ENCODE measurements at places on chromosomes 1 and 21.

GRCh38 chr1:29542548-29542947 lies 306.2 kb downstream of the PTPRU start:
- DNase-seq, result no peak

DNA sequence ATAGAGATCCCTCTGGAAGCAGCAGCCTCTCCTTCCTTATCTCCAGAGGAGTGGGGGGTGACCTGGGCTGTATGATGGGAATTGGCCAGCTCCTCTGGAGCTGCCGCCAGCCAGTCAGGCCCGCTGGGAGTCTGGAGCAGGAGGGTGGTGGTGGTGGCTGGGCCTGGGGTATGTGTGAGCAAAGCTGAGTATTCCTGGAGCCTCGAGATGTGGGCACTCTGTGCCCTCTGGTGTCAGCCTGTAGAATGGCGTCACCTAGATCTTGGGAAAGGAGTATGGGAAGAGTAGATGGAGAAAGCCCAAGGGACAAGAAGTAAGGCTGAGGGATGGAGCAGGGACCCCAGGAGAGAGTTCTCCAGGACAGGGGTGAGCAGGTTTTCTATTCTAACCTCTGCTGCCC lies 16.0 kb downstream of the VANGL2 start:
- no peak for DNase-seq

DNA sequence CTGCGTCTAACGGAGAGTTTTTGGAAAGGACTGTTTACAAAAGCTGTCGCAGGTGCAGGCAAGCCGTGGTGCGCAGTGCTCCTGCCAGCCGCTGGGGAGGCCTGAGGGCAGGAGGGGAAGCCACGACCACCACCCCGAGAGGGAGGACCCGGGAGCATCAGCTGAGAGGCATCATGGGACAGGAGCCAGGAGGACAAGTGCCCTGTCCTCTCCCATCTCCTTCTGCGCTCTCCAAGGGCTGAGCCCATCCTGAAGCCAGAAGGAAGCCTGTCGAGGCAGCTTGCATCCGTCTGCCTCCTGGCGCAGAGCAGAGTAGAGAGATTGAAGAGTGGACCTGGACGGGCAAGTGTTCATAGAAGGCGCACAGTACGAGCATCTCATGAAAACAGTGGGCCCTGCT lies 310.9 kb downstream of the KIF26B start:
- no peak for DNase-seq

- no peak for DNase-seq
These were observed 38.9 kb downstream of the TOR3A start for GRCh38 chr1:179120736-179121135.

GRCh38 chr1:40753142-40753882 lies 30.3 kb upstream of the KCNQ4 start:
- DNase-seq, result no peak

- DNase-seq, result no peak
These were observed 17.5 kb upstream of the TACSTD2 start for GRCh38 chr1:58594546-58594945.

GRCh38 chr1:175554586-175554985 lies 188.8 kb downstream of the TNR start:
- no peak for DNase-seq

DNA sequence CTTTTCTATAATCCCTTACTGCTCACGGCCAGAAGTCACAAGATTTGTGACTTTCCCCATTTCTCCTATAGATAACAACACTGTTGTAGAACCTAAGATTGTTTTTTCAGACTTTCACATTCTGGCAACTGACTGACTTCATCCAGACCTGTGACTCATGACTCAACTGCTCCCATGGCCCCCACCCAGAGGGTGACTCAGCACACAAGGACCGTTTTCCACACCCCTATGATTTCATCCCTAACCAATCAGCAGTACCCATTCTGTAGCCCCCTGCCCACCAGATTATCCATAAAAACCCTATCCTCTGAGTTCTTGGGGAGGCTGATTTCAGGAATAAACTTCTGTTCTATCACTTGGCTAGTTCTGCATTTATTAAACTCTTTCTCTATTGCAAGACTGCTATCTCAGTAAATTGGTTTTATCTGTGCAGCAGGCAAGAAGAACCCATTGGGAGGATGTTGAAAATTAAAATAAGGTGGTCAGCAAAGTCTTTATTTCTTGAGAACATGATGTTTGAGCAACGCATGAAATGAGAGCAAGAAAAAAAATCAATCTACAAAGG lies 79.7 kb downstream of the NGF start:
- DNase-seq, result no peak

- DNase-seq, result peak; percentile 100
These were observed at the start of gene MTF1 for GRCh38 chr1:37859507-37860345. TSS of gene MTF1 (minus strand) at chr1:37859592. CDS start at chr1:37857658, 1,934 bp downstream.

GRCh38 chr1:43312663-43313515 lies 12.1 kb downstream of the TIE1 start:
- DNase-seq, result no peak

GRCh38 chr1:217943361-217943760 lies 312.2 kb downstream of the SPATA17 start:
- DNase-seq, result no peak

GRCh38 chr21:43984905-43985689 lies 27.0 kb upstream of the TRAPPC10 start:
- DNase-seq, result no peak

- no peak for DNase-seq
These were observed 195.0 kb upstream of the EDN2 start for GRCh38 chr1:41679531-41679930.

DNA sequence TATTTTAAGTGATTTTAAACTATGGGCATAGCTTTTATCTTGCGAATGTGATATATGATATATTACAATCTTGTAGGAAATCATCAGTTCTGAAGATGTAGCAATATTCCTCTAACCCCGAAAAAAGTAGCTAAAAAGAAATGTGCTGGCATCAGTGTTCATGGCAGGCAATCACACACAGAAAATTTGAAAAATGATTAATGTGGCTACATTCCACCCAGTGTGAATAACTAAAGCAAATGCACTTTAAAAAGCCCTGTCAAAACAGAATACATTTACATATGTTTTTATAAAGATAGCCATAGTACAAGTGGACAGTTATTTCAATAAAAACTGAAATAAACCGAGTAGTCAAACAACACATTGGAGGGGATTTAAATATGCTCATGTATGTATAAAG lies 260.2 kb downstream of the HHAT start:
- no peak for DNase-seq

DNA sequence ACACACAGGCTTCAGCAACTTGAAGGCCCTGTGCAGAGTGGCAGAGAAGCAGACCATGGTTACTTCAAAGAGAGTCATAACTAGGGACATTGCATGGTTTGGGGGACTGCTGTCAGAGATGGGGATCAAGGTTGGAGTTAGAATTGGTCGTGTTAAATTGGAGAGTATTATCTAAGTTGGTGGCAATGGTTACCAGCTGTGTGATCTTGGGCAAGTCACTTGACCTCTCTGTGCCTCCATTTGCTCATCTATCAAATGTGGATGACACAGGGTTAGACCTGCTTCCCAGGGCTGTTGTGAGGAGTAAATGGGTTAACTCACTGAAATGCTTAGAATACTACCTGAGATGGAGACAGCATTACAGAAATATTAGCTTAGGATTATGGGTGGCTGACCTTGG lies 91.1 kb downstream of the PAX7 start:
- DNase-seq, result no peak

- no peak for DNase-seq
These were observed 17.4 kb downstream of the TNFRSF1B start for GRCh38 chr1:12184008-12184681.

- DNase-seq, result no peak
These were observed 16.4 kb upstream of the ZNF683 start for GRCh38 chr1:26388791-26389445.

DNA sequence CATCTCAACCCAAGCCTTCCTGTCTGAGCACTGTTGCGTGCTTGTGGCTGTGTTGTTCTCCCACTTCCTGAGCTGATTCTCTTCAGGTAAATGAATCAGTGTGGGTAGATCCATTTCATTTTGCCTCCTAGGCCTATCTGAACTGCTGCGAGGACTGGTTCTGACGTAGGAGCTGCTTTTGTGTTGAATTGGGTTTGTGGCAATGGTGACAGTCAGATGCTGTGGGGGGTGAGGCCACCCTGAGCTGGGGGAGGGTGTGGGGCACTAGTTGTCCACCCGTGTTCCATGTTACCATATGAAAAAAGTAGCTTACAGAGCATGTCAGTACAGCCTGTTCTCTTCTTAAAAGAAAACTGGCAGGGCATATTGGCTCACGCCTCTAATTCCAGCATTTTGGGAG lies 81.5 kb downstream of the MRPS6 start:
- no peak for DNase-seq

- no peak for DNase-seq
These were observed 1.4 kb upstream of the TBX19 start for GRCh38 chr1:168279253-168279652.

GRCh38 chr1:113538225-113538624 lies 147.9 kb downstream of the MAGI3 start:
- no peak for DNase-seq

GRCh38 chr1:220809704-220810103 lies 23.0 kb downstream of the MTARC1 start:
- no peak for DNase-seq

GRCh38 chr1:47444562-47445465 lies 7.0 kb downstream of the FOXD2 start:
- no peak for DNase-seq

DNA sequence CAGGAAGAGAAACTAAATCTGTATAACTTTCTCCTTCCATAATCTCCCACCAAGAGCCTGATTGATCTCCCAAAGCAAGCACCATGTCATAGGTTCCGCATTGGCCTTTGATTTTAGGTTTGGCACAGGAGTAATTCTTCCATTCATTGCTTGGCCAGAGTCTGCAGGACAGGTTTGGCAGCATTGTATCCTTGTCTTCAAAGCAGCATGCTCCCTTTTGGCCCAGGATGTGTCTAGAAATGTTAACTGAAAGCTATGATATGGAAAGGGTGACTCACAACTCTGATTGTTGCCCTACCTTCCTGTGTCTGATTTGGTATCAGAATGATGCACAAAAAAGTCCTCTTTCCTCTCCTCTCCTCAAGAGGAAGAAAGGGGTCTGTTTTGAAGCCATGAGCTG lies 824.3 kb upstream of the PRMT6 start:
- no peak for DNase-seq

DNA sequence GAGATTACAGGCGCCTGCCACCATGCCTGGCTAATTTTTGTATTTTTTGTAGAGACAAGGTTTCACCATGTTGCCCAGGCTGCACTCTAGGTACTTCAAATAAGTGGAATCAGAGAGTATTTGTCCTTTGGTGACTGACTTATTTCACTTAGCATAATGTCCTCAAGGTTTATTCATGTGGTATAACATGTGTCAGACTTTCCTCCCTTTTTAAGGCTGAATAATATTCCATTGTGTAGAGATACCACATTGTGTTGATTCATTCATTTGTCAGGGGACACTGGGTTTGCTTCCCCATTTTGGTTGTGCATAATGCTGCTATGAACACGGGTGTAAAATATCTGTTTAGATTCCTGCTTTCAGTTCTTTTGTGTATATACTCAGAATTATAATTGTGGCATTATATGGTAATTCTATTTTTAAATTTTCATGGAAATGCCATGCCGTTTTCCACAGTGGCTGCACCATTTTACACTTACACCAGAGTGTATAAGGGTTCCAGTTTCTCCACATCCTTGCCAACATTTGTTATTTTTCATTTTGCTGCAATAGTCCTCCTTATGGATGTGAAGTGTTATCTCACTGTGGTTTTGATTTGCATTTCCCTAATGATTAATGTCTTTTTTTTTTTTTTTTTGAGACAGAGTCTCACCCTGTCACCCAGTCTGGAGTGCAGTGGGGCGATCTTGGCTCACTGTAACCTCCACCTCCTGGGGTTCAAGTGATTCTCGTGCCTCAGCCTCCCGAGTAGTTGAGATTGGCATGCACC lies 35.1 kb downstream of the IL6R start:
- no peak for DNase-seq

GRCh38 chr21:14584357-14585095 lies 38.4 kb upstream of the SAMSN1 start:
- no peak for DNase-seq

GRCh38 chr21:20272791-20273362 lies 725.3 kb upstream of the NCAM2 start:
- peak; percentile 57 for DNase-seq

DNA sequence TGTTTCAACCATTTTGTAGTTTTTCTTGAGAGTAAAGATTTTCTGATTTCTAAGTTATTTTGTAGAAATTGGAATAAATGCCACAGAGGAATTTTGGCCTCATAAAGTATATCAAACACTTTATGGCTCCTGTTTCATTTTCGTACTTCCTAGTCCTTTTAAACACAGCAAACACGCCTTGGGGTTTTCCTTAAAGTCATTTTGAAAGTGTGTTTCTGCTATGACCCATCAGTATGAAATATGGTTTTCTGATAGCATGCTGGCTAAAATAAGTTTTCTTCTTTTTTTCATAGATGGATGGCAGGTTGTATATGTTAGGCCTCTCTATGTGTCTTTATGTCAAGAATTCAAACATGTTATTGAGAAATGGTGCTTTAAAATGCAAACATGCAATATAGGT lies 940.1 kb upstream of the TMPRSS15 start:
- no peak for DNase-seq

DNA sequence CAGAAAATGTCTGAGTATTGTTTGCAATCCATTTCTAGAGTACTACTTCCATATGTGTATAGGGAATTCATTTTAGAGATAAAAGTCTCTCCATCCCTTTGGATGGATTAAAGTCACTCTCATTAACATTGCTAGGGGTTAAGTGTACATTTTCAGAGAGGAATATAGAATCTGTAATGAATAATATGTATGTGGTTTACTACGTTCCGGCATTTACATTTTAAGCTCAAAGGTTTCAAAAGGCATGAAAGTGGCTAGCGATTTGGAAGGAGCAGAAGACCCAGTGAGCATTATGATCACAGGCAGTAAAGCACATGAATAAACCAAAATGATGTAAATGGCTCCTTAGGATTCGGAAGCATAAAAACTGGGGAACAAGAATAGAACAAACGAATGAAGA lies 123.0 kb downstream of the DSCAM start:
- DNase-seq, result no peak

GRCh38 chr1:44947063-44947773 lies 39.2 kb downstream of the EIF2B3 start:
- DNase-seq, result no peak

- peak; percentile 78 for DNase-seq
These were observed 75.5 kb downstream of the NAV1 start for GRCh38 chr1:201614262-201615015.
